Epithelial cell of umbilical artery (primary cell): ENCODE measurements at places on chromosomes 6 and 20. TPM values are rescaled to one million over a fixed set of nuclear protein-coding genes. Genes with fewer than 3 reads are reported as not detected.

The EYA4 gene
- total RNA-seq = 0.32 and 0.61 TPM in 2 replicates

The HLA-DPA1 gene
- total RNA-seq = 0.65 and 3.6 TPM in 2 replicates

The LINC00237 gene
- not detected in 2 replicates for total RNA-seq

The ID4 gene
- under 0.01 TPM in 1 of 2 replicates, not detected in the other for total RNA-seq

The ASIP gene
- not detected in 2 replicates for total RNA-seq

The COL11A2 gene
- total RNA-seq = under 0.01 and 0.15 TPM in 2 replicates

The SLC16A10 gene
- total RNA-seq = not detected in 2 replicates

The PI3 gene
- total RNA-seq = not detected in 2 replicates

The EYS gene
- 0.15 and 0.32 TPM in 2 replicates for total RNA-seq

The NRSN1 gene
- total RNA-seq = not detected in 2 replicates

The TMEM170B gene
- 3.6 and 6.1 TPM in 2 replicates for total RNA-seq

The ARMH2 gene
- not detected in 2 replicates for total RNA-seq

The SLA2 gene
- not detected in 2 replicates for total RNA-seq

The SLC17A3 gene
- total RNA-seq = not detected in 2 replicates

The GPX6 gene
- total RNA-seq = not detected in 2 replicates

The DLK2 gene
- 0.46 and 0.65 TPM in 2 replicates for total RNA-seq

The BNIP5 gene
- not detected in 2 replicates for total RNA-seq

The BANF2 gene
- not detected in 2 replicates for total RNA-seq
